ENCODE measurements at places on chromosomes 6 and 20. TPM values are rescaled to one million over a fixed set of nuclear protein-coding genes. Genes with fewer than 3 reads are reported as not detected.

The HLA-DRB5 gene
- total RNA-seq = not detected

The NR2E1 gene
- not detected for total RNA-seq

The DAAM2 gene
- not detected for total RNA-seq

The NNAT gene
- total RNA-seq = not detected

The SAMD3 gene
- not detected for total RNA-seq

The PPP1R3G gene
- 3.2 TPM for total RNA-seq

The SYCP2L gene
- 2.4 TPM for total RNA-seq

The BHLHE23 gene
- not detected for total RNA-seq

The LY6G6F gene
- total RNA-seq = not detected

The SIRPG gene
- total RNA-seq = not detected

The BMP5 gene
- not detected for total RNA-seq

The IYD gene
- not detected for total RNA-seq

The NOX3 gene
- not detected for total RNA-seq

The SLC22A16 gene
- total RNA-seq = not detected

The SLC35B2 gene
- 109 TPM for total RNA-seq

The CLPSL2 gene
- total RNA-seq = not detected

The ME1 gene
- 22.3 TPM for total RNA-seq

The TRIM10 gene
- total RNA-seq = not detected

The F13A1 gene
- total RNA-seq = not detected

The TFAP2D gene
- not detected for total RNA-seq

The HSPA12B gene
- not detected for total RNA-seq

The NRSN1 gene
- total RNA-seq = not detected

The TMEM170B gene
- 0.66 TPM for total RNA-seq

The SLC2A10 gene
- total RNA-seq = 9.6 TPM

The SLC17A1 gene
- total RNA-seq = not detected

The BMP7 gene
- not detected for total RNA-seq

The RCAN2 gene
- not detected for total RNA-seq

The BCLAF1 gene
- total RNA-seq = 119 TPM

The SMLR1 gene
- total RNA-seq = not detected

The PXDC1 gene
- 46.2 TPM for total RNA-seq

The BPIFB4 gene
- total RNA-seq = not detected

The DNAH8 gene
- total RNA-seq = 0.06 TPM

The ZC3H12D gene
- total RNA-seq = not detected

The TULP4 gene
- 29.5 TPM for total RNA-seq

The PBOV1 gene
- not detected for total RNA-seq

The MAFB gene
- total RNA-seq = 0.04 TPM

The VARS2 gene
- total RNA-seq = 66.5 TPM

The GTSF1L gene
- total RNA-seq = not detected

The RPP40 gene
- total RNA-seq = 29.3 TPM

The LY6G6D gene
- not detected for total RNA-seq

The IL17F gene
- total RNA-seq = not detected

The PI3 gene
- total RNA-seq = 175 TPM

The TSPYL4 gene
- 10.1 TPM for total RNA-seq

The UST gene
- 7.9 TPM for total RNA-seq

The COL12A1 gene
- total RNA-seq = 24.2 TPM

The TEAD3 gene
- 15.4 TPM for total RNA-seq

All from PC-3 (cell line).